ENCODE measurements at places on chromosomes 1 and 21. TPM values are rescaled to one million over a fixed set of nuclear protein-coding genes. Genes with fewer than 3 reads are reported as not detected.

DNA sequence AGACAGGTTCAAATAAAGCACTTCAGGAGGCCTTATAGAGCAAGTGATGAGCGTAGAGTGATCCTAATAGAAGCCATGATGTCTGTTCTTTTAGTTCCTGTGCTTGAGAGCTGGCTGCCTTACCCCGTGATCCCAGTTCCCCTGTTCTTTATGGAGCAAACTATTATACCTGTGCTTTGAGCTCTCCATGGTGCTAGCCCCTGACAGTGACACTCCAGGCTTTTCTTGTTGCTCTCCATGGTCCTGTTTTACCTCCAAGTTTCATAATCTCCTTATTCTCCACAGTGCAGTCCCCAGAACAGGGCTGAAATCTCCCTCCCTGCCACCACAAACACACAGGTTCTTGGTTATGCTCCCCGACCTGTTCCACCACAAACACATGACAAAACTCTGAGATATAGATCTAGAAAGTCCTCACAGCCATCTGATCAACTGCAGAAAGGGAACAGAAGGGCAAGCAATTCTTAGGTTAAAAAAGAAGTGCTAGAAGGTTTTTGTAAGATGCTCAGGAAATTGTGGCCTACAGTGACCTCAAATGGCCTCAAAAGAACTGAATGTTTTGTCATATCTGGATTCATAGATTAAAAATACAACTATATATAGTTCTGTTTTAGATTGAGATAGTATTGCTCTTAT is 6.0 kb downstream of the CADM3 start:
- no peak overlapping the region for H3K4me3 ChIP-seq
- no peak for ATAC-seq
- no peaks in the 10 kb centered on the region for H3K36me3 ChIP-seq
- peaks cover 35% of the 10 kb centered on the region for H3K27me3 ChIP-seq

- H3K27ac ChIP-seq = no peak overlapping the region
- no peak for ATAC-seq
- no peak overlapping the region for H3K4me3 ChIP-seq
- H3K4me1 ChIP-seq = peaks cover 10% of the 10 kb centered on the region
- peaks cover 91% of the 10 kb centered on the region for H3K27me3 ChIP-seq
These were observed 6.6 kb downstream of the TNFRSF8 start for GRCh38 chr1:12069623-12070244.

GRCh38 chr1:215878843-215879242 is 311.7 kb downstream of the KCTD3 start:
- no peak for ATAC-seq
- H3K27me3 ChIP-seq = no peaks in the 10 kb centered on the region
- no peak overlapping the region for H3K27ac ChIP-seq
- H3K4me1 ChIP-seq = no peaks in the 10 kb centered on the region
- H3K4me3 ChIP-seq = no peak overlapping the region

GRCh38 chr1:40553017-40553416 is 21.6 kb downstream of the ZNF684 start:
- no peak overlapping the region for H3K4me3 ChIP-seq
- no peak overlapping the region for H3K27ac ChIP-seq
- H3K4me1 ChIP-seq = no peaks in the 10 kb centered on the region

Gene MLLT11
- 0.87 TPM for total RNA-seq

- H3K27ac ChIP-seq = no peak overlapping the region
- H3K4me3 ChIP-seq = peak overlapping the region; percentile 49
- H3K4me1 ChIP-seq = peaks cover 7% of the 10 kb centered on the region
- H3K27me3 ChIP-seq = no peaks in the 10 kb centered on the region
- ATAC-seq = no peak
- H3K36me3 ChIP-seq = no peaks in the 10 kb centered on the region
These were observed 980 bp upstream of the METTL18 start for GRCh38 chr1:169795687-169796086.

DNA sequence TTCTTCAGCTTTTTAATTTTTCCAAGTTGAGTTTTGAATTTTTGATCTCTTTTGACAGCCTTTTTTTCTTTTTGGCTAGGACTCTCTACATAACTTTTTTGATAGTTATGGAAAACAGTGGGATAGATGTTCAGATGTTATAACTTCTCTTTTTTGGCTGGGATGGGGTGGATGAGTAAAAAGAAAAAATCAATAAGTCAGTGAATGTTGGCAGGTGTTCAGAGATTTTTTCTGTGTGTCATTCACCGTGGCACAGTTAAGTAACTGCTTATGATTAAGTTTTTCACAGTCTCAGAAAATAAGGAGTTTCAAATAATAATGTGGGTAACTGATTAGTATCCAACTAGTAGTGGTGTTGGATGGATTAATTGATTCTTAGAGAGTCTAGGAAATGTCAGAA is 24.0 kb downstream of the HS2ST1 start:
- H3K4me1 ChIP-seq = no peaks in the 10 kb centered on the region
- H3K27ac ChIP-seq = no peak overlapping the region
- no peaks in the 10 kb centered on the region for H3K27me3 ChIP-seq

- no peak for ATAC-seq
- no peaks in the 10 kb centered on the region for H3K4me1 ChIP-seq
- no peak overlapping the region for H3K4me3 ChIP-seq
- no peak overlapping the region for H3K27ac ChIP-seq
- H3K27me3 ChIP-seq = peaks cover 12% of the 10 kb centered on the region
These were observed 171.4 kb upstream of the HMGB4 start for GRCh38 chr1:33692206-33693188.

DNA sequence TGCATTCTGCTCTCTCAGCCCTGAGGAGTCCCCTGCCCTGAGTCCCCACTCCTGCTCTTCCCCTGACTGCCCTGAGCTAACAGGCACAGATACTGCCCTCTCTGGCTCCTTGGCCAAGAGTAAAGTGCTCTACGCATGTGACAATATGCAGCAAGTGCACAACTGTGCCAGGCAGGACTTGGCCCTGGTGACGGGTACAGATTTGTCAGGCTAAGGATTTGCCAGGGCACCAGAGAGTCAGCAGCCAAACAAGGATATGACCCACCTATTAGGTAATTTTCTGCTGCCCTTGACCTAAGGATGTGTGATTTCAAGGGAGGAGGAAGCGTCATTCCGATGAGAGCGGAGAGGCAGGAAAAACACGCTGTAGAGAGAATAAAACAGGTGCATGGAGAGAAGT is 339.0 kb downstream of the PTPRU start:
- no peaks in the 10 kb centered on the region for H3K36me3 ChIP-seq
- H3K27ac ChIP-seq = no peak overlapping the region
- H3K27me3 ChIP-seq = peaks cover 47% of the 10 kb centered on the region
- ATAC-seq = no peak

GRCh38 chr1:162018418-162018817 is 5.3 kb downstream of the OLFML2B start:
- H3K36me3 ChIP-seq = no peaks in the 10 kb centered on the region
- peaks cover 30% of the 10 kb centered on the region for H3K4me1 ChIP-seq
- H3K4me3 ChIP-seq = no peak overlapping the region

- ATAC-seq = no peak
- H3K4me1 ChIP-seq = no peaks in the 10 kb centered on the region
- H3K36me3 ChIP-seq = no peaks in the 10 kb centered on the region
- H3K27ac ChIP-seq = no peak overlapping the region
- H3K27me3 ChIP-seq = peaks cover 56% of the 10 kb centered on the region
- no peak overlapping the region for H3K4me3 ChIP-seq
These were observed 43.3 kb upstream of the PCBP3 start for GRCh38 chr21:45600248-45600647.

- peak overlapping the region; percentile 97 for H3K27ac ChIP-seq
- peak overlapping the region; percentile 69 for H3K4me3 ChIP-seq
- H3K27me3 ChIP-seq = no peaks in the 10 kb centered on the region
- no peak for ATAC-seq
- H3K36me3 ChIP-seq = no peaks in the 10 kb centered on the region
These were observed 1.7 kb downstream of the ADSS2 start for GRCh38 chr1:244449936-244450508.

DNA sequence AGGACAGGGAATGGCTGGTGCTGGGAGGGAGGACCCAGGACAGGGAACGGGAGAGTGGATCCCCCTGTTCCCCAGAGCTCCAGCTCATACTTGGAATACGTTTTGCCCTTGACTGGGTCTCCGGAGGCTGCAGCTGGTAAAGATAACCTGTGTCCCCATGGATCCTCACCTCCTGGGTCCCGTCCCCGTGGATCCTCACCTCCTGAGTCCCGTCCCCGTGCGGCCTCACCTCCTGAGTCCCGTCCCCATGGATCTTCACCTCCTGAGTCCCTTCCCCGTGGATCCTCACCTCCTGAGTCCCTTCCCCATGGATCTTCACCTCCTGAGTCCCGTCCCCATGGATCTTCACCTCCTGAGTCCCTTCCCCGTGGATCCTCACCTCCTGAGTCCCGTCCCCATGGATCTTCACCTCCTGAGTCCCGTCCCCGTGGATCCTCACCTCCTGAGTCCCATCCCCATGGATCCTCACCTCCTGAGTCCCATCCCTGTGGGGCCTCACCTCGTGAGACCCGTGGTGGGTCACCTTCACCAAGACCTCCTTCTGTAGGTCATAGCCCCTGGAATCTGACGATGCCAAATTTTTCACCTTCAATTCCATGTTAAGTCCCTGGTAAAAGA is 61.4 kb downstream of the SCCPDH start:
- H3K36me3 ChIP-seq = peaks cover 7% of the 10 kb centered on the region
- ATAC-seq = no peak
- H3K27ac ChIP-seq = no peak overlapping the region
- no peaks in the 10 kb centered on the region for H3K4me1 ChIP-seq

DNA sequence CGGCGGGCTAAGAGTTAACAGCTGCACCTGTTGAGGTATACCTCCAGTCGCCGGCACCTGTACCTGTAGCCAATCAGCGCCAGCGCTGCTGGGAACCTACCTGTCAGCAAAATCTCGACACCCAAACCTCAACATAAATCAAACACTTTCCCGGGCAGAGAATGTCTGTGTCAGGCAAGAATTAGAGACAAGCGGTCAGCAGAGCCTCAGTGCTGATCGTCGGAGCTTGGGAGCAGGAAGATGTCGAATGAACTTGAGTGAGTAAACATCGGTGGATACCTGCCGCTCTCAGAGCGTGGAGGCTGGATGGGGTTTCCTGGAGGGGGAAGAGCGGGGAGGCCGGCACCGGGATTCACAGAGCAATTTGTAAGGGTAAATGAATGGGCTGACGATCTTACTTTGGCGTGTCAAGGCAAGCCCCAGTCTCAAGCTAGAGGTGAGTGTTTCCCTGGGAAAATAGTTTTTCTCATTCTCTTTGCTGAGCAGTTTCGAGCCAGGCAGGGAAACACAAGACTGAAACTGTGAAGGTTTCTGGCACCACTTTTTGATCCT is at the start of gene GRHL3:
GRHL3 (plus strand) TSS at position 46 of the 552 bp plus-strand sequence; CDS start at position 241, 195 bp downstream.
- H3K27me3 ChIP-seq = peaks cover 48% of the 10 kb centered on the region
- H3K4me3 ChIP-seq = no peak within 1 kb of the TSS
- H3K36me3 ChIP-seq = no peaks in the 10 kb centered on the region
- no peak for ATAC-seq
- peaks cover 10% of the 10 kb centered on the region for H3K4me1 ChIP-seq
- H3K27ac ChIP-seq = no peak within 1 kb of the TSS

DNA sequence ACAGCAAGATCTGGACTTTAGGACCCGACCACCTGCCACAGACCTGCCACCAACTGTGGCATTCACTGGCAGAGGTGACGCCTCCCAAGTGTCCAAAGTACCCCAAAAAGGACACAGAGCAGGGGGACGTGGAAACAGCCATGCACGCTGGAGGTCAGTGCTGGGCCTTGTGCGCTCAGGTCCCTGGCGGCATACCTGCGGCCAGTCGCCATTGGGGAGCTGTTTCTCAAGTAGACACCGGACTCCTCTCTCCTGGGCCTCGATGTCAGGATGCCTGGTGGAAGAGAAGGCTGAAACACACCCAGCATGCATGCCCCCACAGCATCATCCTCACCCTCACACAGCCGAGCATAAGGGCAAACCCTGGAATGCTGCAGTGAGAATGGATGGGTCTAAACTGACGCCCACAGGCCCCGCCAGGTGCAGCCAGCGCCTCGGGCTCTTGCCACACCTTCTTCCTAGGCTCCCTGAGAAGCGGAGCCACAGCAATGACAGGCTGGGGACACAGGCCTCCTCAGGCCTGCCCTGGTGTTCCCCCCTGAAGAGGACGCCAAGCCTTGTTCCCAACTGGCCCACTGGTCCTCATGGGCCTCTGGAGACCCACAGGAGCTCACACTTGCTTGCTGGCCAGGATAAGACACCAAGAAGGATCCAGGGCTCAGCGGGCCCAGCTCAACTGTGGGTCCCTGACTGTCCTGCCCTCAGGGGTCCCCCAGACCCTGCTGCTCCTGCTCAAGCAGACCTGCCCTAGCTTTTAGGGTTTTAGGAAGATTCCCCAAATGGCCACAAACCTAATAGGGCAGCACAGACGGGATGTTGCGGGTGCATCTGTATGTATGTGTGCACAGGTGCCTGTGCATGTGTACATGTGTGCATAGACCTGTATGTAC is 7.7 kb upstream of the SPATC1L start:
- H3K27ac ChIP-seq = no peak overlapping the region
- ATAC-seq = no peak
- H3K4me1 ChIP-seq = no peaks in the 10 kb centered on the region
- no peak overlapping the region for H3K4me3 ChIP-seq
- H3K27me3 ChIP-seq = no peaks in the 10 kb centered on the region

Gene PDPN
- total RNA-seq = 31.6 TPM

DNA sequence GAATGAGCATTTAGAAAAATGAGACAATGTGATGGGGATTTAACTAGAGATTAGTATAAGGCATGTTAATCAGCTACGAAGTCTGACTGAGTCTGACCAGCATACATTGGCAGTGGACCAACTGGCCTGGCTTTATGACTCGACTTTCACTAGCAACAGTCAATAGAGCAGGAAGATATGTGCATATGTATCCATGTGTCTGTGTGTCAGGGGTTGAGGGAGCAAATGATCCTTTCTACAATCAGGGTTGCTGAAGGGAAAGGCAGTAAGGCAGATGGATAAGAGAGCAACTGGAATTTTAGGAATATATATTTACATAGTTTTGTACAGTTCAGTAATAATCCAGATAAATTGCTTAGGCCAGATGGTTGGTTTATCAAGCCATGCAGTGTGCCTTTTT is 645.6 kb downstream of the PLA2G4A start:
- ATAC-seq = no peak
- H3K27ac ChIP-seq = no peak overlapping the region
- no peak overlapping the region for H3K4me3 ChIP-seq

Gene TNFRSF1B
- total RNA-seq = 34.9 TPM

All from gastroesophageal sphincter (tissue), 4 donors.